Mesendoderm (in vitro differentiated cells): ENCODE measurements at places on chromosomes 16 and 17.

GRCh38 chr17:50762177-50762576 is 5.1 kb downstream of the ANKRD40CL start:
- H3K27me3 ChIP-seq, result no peaks in the 10 kb centered on the region
- peaks cover 3% of the 10 kb centered on the region for H3K4me1 ChIP-seq
- no peak overlapping the region for H3K27ac ChIP-seq

DNA sequence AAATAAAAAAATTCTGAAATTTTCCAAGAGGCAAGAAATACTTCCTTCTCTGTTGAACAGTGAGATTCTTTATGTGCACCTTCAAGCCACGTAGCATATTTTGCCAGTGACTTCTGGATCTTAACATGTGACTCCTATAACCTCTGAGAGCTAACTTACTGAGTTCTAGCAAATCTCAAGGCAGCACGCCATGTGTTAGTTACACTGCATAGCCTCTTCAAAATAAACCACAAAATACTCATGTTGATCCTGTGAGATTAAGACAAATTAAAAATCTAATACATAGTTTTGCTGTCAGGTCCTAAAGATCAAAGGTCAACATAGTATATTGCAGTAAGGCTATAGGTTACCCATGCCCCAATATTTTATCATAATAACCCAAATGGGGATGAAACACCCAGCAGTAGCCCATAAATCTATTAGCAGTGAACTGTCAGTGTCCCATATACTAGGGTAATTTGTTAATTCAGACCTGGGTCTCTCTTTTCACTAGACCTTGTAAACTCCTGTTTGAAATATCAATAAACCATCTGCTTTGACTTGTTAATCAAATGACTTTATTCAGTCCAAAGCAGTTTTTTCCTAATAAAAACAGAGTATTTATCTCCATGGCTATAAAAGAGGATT is 343.1 kb downstream of the ZFHX3 start:
- no peak overlapping the region for H3K27ac ChIP-seq
- no peak overlapping the region for H3K4me3 ChIP-seq
- no peaks in the 10 kb centered on the region for H3K4me1 ChIP-seq
- no peak for DNase-seq
- no peaks in the 10 kb centered on the region for H3K36me3 ChIP-seq

GRCh38 chr17:1154704-1155103 is 25.1 kb downstream of the ABR start:
- H3K27ac ChIP-seq, result no peak overlapping the region
- no peaks in the 10 kb centered on the region for H3K4me1 ChIP-seq
- H3K27me3 ChIP-seq, result no peaks in the 10 kb centered on the region
- H3K4me3 ChIP-seq, result no peak overlapping the region
- no peak for DNase-seq

- no peaks in the 10 kb centered on the region for H3K36me3 ChIP-seq
- no peak overlapping the region for H3K4me3 ChIP-seq
- DNase-seq, result no peak
- no peaks in the 10 kb centered on the region for H3K4me1 ChIP-seq
- H3K27me3 ChIP-seq, result no peaks in the 10 kb centered on the region
These were observed 64.2 kb upstream of the TNRC6C start for GRCh38 chr17:77894126-77894956.

GRCh38 chr16:67244387-67245185 is 2.7 kb downstream of the FHOD1 start:
- H3K36me3 ChIP-seq, result no peaks in the 10 kb centered on the region
- DNase-seq, result peak; percentile 77
- no peak overlapping the region for H3K27ac ChIP-seq

DNA sequence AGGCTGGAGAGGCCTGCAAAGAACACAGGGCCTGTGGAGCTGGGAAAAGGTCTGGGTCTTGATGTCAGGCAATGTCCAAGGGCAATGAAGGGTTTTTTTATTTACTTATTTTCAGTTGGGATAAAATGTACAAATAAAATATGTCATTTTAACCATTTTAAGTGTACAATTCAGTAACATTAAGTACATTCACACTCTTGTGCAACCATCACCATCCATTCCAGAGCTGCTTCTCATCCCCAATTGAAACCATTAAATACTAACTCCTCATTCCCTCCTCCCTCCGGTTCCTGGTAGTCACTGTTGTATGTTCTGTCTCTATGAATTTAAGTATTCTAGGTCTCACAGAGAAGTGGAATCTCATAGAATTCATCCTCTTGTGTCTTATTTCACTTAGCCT is 444.7 kb downstream of the HS3ST3B1 start:
- H3K36me3 ChIP-seq, result no peaks in the 10 kb centered on the region
- no peaks in the 10 kb centered on the region for H3K4me1 ChIP-seq
- no peak for DNase-seq
- H3K27ac ChIP-seq, result no peak overlapping the region
- H3K27me3 ChIP-seq, result no peaks in the 10 kb centered on the region

GRCh38 chr16:77917971-77918370 is 104.4 kb upstream of the CLEC3A start:
- H3K36me3 ChIP-seq, result no peaks in the 10 kb centered on the region
- peaks cover 12% of the 10 kb centered on the region for H3K4me1 ChIP-seq
- H3K27me3 ChIP-seq, result no peaks in the 10 kb centered on the region
- peak; percentile 37 for DNase-seq
- no peak overlapping the region for H3K27ac ChIP-seq
